Activated naive CD8-positive, alpha-beta T cell treated with anti-CD3 and anti-CD28 coated beads, Interleukin-2, amount 50 U/mL, for 24 hours (primary cell): ENCODE measurements at places on chromosomes 11 and 22.

DNA sequence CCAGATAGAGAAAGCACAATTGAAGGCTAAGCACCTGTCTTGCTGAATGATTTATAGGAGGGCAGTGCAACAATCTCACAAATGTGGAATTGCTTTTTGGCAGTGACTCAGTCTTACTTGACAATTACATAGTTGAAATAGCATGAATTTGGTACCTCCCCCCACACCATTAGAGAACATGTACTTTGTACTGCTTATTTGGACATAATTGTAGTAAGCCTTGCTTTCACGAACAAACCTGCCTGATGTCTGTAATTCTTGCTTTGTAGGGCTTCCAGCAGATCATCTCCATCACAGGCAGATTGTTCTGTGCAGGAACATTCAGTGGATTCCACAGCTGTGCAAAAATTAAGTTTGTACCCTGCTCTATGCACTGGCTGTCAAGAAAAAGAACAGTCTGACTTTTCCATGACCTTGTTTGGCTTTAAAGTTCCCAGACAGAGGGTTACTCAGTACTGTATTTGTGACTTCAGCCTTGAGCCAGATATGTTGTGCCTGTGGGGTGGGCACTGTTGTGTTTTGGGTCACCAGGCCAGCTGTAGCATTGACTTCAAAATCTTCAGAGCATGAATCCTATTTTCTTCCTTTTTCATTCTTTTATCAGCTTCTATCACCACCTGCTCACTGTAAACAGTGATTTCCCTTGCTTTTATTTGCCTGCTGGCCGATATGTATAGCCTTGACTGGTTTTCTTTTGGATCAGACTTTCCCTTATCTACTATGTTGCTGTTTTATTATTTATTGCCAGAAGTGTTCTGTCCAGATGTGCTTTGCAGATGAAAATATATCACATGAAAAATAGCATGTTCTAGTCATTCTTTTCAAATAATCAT, 941.0 kb upstream of the CHORDC1 start:
- DNase-seq: no peak

DNA sequence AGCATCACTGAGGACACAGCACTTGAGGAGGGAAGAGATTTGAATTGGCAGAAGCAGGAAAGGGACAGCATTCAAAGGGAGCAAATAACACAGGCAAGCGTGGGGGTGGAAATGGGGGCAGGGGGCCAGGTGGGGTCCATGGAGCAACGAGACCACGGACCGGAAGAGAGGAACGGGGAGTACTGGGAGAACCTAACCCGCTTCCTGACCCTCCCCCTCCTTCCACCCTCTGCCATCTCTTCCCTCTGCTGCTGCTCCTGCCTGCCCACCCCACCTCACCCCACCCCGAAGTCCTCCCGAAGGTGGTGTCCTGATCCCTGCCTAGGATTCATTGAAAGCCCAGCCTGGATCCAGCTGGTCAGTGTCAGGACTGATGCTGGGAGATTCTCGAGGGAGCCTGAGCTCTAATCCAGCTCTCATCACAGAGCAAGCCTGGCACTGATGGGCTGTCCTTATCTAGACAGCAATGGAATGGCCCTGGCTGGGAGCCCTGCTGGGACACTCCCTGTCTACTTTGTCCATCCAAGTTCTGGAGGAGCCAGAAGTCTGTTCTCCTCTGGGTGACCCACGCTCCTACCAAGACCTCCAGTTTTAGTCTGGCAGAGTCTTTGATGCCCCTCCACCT, 105.0 kb downstream of the TRIM29 start:
- no peak for DNase-seq

GRCh38 chr22:39471381-39472141, 14.7 kb downstream of the MGAT3 start:
- DNase-seq: peak; percentile 18

GRCh38 chr22:50030297-50031188, 18.0 kb upstream of the IL17REL start:
- DNase-seq: peak; percentile 86

DNA sequence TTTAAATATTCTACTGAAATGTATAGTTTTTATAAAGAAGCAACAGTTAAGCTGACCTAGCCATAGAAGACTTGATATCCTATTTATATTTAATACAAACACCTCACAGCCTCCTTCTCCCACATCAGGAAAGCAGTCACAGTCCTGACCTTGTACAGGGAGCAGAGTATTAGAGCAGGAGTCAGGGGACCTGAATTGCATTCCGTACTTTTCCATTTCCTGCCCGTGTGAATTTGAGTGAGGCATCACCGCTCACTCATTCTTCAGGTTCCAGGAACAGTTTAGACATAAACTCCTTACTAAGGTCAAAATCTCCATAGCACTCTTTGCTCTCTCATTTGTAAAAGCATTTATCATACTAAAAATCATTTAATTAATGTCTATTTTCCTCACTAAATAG, 482.5 kb upstream of the FAT3 start:
- no peak for DNase-seq

DNA sequence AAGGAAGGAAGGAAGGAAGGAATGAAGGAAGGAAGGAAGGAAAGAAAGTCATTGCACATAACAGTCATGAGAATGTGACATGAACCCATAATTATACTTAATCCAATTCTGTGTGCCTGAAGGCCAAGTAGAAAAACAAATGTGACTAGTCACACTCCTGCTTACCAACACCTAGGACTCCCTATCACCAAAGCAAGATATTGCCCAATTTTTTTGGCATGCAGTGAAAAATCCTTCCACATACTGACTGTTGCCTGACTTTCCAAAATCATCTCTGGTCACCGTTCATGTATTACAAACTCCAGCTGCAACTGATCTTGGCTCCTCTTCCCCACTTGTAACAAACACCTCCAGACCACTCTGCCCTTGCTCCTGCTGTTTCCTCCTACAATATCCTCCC, 516.8 kb downstream of the OPCML start:
- no peak for DNase-seq

DNA sequence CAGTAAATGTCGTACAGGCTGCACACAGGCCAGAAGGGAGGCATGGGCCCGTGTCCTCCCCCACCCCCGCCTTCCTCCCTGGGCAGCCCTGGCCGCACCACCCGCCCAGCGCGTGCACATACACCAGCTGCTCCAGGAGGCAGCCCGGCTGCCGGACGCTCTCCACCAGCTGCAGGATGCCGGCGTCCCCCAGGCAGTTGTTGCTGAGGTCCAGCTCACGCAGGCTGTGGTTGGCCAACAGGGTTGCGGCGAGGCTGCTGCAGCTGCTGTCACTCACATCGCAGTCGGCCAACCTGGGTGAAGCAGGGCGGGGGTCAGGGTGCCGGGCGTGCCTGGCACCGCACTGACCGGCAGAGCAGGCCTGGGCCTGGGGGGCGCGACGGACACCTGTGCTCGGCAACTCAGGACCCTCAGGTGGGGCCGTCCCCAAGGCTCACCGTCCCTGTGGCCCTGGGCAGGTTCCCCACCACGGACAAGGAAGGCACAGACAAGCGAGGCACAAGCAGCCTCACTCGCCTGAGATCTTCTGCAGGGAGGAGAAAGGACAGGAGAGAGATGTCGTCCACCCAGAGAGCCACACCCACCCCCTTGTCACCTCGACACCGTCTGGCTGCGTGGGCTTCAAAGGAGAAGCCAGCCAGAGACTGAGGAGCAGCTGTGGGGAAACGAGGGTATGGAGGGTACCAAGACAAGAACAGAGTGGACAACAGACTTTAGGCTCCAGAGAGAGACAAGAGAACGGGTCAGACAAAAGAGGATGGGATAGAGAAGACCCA, 12.1 kb downstream of the RNH1 start:
- no peak for DNase-seq

- no peak for DNase-seq
Observed at GRCh38 chr11:122807731-122808477, 30.4 kb upstream of the CRTAM start.

DNA sequence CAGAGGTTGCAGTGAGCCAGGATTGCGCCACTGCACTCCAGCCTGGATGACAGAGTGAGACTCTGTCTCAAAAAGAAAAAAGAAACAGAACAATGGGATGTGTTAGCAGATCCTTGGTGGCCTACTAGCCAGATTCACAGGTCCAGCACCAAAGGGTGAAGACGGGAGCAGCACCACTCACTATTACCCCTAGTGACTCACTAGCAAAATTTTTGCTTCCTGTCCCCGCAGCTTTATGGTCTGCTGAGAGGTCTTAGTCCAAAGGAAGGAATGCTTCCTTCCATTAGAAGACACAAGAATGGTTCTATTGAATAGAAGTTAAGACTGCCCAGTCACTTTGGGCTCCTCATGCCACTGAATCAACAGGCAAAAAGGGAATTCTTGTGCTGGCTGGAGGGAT, 35.9 kb upstream of the NUP50 start:
- DNase-seq: no peak

GRCh38 chr11:86980086-86980796, 25.0 kb upstream of the FZD4 start:
- no peak for DNase-seq

- DNase-seq: no peak
Observed at GRCh38 chr11:15471895-15472799, 357.4 kb downstream of the INSC start.

- no peak for DNase-seq
Observed at GRCh38 chr11:92790366-92790765, 179.1 kb upstream of the MTNR1B start.

- DNase-seq: no peak
Observed at GRCh38 chr11:9008011-9008550, 4.3 kb upstream of the NRIP3 start.

GRCh38 chr11:20015529-20016427, 144.5 kb downstream of the DBX1 start:
- DNase-seq: no peak

DNA sequence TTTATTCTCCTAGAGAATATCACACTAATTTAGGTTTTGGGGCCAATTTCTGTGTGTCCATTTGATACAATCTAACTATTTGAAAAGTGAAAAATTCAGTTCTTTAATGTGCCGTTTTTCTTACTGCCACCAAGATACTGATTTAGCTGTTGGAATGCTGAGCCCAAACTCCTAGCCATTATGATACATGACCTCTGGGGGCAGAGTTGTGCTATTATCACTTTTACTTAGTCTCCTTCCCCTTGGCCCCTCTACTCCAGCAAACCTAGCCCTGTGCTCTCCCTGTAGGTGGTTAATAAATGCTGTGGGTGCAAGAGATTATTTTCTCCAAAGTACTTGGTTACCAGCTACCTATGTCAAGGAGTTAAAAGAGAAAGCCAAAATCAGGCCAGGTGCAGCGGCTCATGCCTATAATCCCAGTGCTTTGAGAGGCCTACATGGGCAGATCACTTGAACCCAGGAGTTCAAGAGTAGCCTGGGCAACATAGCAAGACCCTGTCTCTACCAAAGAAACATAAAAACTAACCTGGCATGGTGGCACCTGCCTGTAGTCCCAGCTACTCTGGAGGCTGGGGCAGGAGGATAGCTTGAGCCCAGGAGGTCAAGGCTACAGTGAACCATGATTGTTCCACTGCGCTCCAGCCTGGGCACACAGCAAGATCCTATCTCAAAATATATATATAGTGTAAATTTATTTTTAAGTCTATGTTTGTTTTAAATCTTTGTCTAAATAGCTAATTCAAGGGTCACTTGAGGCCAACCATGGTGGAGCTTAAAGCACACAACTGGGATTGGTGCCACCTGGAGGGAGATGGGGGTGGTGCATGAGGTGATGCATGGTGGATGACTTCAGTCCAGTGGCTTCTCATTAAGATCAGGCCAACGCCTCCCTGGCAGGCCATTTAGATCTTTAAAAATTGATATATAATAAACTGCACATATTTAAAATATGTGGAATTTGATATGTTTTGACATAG, 193.2 kb upstream of the PLET1 start:
- peak; percentile 58 for DNase-seq

DNA sequence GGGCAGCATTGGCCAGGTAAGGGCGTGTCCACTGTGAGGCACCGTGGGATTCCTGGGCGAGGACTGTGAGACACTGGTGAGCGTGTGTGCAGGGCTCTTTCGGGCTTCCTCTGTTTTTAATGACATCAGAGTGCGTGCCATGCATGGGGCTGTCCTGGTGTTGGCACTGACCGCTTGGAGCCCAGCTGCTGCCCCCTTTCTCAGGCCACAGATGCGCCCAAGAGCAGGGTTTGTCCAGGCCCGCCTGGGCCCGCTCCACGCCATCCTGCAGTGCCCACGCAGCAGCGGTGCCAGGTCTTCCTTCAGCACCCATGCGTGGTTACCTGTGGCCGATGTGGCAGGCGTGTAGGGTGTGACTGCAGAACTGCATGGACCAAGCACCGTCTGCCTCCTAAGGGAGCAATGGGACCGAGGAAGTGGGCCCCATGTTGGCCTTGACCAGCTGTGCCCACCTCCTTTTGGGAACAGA, 72.3 kb upstream of the SEPTIN5 start:
- no peak for DNase-seq

GRCh38 chr11:34185926-34186841, 80.8 kb downstream of the NAT10 start:
- DNase-seq: no peak

DNA sequence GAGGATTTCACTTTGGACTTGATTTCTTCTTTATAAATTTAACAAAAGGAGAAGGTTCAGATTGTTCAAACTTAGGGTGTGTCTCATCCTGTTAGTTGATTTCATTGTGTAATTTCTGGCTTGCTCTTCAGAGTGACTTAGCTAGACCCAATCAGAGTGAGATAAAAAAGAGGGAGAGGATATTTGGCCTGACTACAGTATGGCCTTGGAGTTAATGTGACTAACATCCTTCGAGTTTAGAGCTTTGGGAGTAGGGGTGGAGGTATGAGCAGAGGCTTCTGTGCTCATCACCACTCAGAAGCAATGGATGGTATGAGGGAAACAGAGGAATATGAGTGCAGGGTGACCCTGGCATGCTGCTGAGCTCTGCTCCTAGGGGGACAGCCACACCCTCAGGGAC, 114.2 kb downstream of the ME3 start:
- no peak for DNase-seq
